ENCODE measurements at places on chromosomes 4 and X. TPM values are rescaled to one million over a fixed set of nuclear protein-coding genes. Genes with fewer than 3 reads are reported as not detected.

TMEM164 gene
- 12.1 TPM for total RNA-seq

TRIM2 gene
- 72.0 TPM for total RNA-seq

TSPAN5 gene
- 29.9 TPM for total RNA-seq

SSX3 gene
- not detected for total RNA-seq

PPAT gene
- 10.5 TPM for total RNA-seq

MAGT1 gene
- 291 TPM for total RNA-seq

GRID2 gene
- not detected for total RNA-seq

PLXNB3 gene
- 1.3 TPM for total RNA-seq

NDP gene
- total RNA-seq: 0.28 TPM

DCAF4L1 gene
- total RNA-seq: 0.09 TPM

TCEAL2 gene
- total RNA-seq: 0.28 TPM

GAGE10 gene
- not detected for total RNA-seq

TEX13C gene
- total RNA-seq: not detected

TECRL gene
- not detected for total RNA-seq

TCEAL6 gene
- total RNA-seq: not detected

FAM53A gene
- total RNA-seq: 0.85 TPM

FAM9C gene
- under 0.01 TPM for total RNA-seq

ZNF674 gene
- total RNA-seq: 5.0 TPM

MGAT4D gene
- total RNA-seq: not detected

GRIA2 gene
- total RNA-seq: not detected

PF4V1 gene
- total RNA-seq: 51.0 TPM

RASGEF1B gene
- total RNA-seq: 0.46 TPM

F9 gene
- total RNA-seq: not detected

RBM46 gene
- 0.09 TPM for total RNA-seq

MAGEA8 gene
- not detected for total RNA-seq

F8A2 gene
- total RNA-seq: not detected

RTL3 gene
- not detected for total RNA-seq

CCDC160 gene
- total RNA-seq: under 0.01 TPM

ZNF157 gene
- total RNA-seq: not detected

F8A1 gene
- 1.1 TPM for total RNA-seq

FGF5 gene
- total RNA-seq: 2.3 TPM

H2BW1 gene
- not detected for total RNA-seq

ALAS2 gene
- total RNA-seq: not detected

CWH43 gene
- total RNA-seq: not detected

SPACA5 gene
- total RNA-seq: not detected

P2RY8 gene
- total RNA-seq: not detected

AREG gene
- not detected for total RNA-seq

RWDD4 gene
- total RNA-seq: 13.1 TPM

C4orf50 gene
- total RNA-seq: not detected

USP26 gene
- total RNA-seq: not detected

ZFP92 gene
- total RNA-seq: 0.28 TPM

SLC39A8 gene
- 48.5 TPM for total RNA-seq

HSFX3 gene
- total RNA-seq: not detected

MXRA5 gene
- total RNA-seq: 21.1 TPM

PNCK gene
- total RNA-seq: 0.74 TPM

PAGE4 gene
- not detected for total RNA-seq

IL3RA gene
- 0.09 TPM for total RNA-seq

OPRPN gene
- not detected for total RNA-seq

SOWAHB gene
- total RNA-seq: not detected

CT45A3 gene
- not detected for total RNA-seq

MAGEB1 gene
- not detected for total RNA-seq

GABRG1 gene
- total RNA-seq: not detected
